ENCODE measurements at places on chromosomes 1 and 21.

DNA sequence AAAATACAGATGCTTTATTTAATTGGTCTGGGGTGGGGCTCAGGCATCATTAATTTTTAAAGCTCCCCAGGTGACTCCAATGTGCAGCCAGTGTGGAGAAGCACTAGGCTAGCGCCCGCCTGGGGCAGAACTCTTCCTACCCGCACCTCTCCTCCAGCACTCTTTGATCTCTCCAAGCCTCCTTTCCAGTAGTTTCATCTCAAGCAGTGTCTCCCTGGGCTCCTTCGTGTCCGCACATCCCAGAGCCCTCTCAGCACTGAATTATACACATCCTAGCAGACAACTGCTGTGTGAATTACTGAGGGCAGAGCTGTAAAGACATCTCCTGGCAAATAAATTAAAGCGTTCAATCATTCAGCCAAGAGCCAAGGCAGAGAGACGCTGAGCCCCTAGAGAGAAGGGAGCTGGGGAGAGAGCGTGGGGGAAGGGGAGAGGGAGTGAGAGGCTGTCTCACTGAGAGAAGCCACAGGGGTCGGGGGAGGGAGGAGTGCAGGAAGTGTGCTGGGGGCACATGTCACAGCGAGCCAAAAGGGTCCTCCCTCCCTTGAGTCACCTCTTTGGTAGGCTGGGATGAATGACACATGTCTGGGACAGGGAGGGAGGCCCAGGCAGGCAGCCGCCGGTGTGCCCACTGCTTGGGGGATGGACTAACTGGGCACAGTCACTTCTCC, 21.0 kb upstream of the PARP1 start:
- DNase-seq: no peak

- no peak for DNase-seq
Measured at GRCh38 chr1:31951276-31951675, 13.1 kb upstream of the PTP4A2 start.

DNA sequence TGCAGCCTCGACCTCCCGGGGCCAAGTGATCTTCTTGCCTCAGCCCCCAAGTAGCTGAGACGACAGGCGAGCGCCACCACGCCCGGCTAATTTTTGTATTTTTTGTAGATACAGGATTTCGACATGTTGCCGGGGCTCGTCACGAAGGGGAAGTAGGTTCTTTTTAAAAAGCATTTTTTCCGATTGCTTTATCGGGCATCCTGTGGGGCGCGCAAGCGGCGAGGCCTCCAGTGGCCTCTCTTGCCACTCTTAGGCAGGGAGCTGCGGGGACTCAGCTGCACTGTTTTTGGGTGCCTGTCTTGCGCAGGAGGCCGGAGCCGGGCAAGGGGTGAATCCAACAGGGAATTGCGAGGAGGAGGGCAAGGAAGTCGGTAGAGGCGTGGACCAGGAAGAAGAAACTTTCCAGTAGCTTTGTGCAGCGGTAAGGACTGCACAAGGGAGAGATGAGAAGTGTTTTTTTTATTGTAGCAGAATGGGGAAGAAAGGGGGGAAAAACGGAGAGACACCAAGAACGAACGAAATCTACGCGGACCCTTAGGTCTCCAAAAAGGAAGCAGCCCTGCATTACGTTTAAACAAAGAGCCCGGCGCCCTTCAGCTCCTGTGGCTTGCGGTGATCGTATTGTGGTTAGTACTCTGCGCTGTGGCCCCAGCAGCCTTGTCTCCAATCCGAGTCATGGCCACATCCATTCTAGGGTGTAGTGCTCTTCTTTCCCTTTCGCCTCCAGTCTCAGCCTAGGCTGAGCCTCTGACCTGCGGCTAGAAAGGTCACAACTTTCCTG, 164.8 kb downstream of the PPIAL4G start:
- no peak for DNase-seq

- DNase-seq: no peak
Measured at GRCh38 chr1:8170059-8170835, 144.1 kb upstream of the ERRFI1 start.

GRCh38 chr21:31136891-31137290, 98.6 kb upstream of the KRTAP19-8 start:
- DNase-seq: no peak

DNA sequence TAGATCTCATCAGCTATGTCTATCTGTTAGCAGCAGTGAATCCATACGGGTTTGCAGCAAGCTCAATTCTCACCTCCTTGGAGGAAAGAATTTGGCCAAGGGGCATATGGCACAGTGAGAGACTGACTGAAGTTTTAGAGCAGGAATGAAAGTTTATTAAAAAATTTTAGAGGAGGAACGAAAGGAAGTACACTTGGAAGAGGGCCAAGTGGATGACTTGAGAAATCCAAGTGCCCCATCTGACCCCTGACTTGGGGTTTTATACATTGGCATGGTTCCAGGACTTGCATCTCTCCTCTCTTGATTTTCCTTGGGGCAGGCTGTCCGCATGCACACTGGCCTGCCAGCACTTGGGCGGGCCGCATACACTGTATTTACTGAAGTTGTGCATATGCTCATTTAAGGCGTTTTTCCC, 9.2 kb upstream of the OSBPL9 start:
- DNase-seq: no peak

DNA sequence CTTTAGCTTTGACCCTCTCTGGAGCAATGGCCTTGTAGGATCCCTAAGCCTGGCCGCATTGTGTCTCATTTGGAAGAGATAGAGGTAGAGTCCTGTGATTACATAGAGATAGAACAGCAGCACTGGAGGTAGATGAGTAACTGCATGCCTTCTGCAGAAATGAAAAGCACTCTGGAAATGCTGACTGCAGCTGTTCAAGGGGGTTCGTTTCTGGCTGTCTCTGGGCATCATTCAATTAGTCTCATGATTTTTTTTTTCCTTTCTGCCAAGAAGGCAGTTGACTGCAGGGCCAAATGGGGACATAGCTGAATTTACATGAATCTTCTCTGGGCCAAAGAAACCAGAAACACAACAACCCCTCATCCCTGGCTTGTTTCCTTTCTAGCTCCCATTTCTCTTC, 28.1 kb upstream of the SNX27 start:
- DNase-seq: no peak

DNA sequence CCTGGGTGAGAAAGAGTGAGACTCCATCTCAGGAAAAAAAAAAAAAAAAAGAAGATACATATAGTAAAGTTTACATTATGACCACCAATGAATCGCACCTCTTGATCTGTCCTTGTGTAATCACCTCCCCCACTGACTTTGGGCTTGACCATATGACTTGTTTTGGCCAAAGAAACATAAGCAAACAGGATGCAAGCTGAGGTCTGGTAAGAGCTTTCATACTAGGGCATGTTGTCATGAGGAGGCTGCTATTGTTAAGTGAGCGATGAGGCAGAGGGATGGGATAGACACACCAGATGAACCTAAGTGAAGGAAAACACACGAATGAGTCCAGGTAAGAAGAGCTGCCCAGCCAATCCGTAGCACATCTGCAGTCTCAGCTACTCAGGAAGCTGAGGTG, 10.7 kb downstream of the ENAH start:
- DNase-seq: no peak
